ENCODE measurements at places on chromosomes 13 and 19.

DNA sequence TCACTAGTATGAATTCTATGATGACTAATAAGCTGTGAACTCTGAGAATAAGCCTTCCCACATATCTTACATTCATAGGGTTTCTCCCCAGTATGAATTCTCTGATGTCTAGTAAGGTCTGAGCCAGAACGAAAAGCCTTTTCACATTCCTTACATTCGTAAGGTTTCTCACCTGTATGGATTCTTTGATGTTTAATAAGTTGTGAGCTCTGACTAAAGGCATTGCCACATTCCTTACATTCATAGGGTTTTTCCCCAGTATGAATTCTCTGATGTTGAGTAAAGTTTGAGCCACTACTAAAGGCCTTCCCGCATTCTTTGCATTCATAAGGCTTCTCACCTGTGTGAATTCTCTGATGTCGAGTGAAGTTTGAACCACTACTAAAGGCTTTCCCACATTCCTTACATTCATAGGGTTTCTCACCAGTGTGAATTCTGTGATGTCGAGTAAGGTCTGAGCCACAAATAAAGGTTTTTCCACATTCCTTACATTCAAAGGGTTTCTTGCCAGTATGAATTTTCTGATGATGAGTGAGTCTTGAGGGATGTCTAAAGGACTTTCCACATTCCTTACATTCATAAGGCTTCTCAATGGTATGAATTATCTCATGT, 30.7 kb upstream of the ZFP82 start:
- no peak for DNase-seq

GRCh38 chr13:105991622-105992277, 543.7 kb downstream of the EFNB2 start:
- no peak for DNase-seq

GRCh38 chr13:89980896-89981295, 1366.6 kb upstream of the MIR17HG start:
- no peak for DNase-seq

- no peak for DNase-seq
Observed at GRCh38 chr13:41621716-41622431, 164.5 kb downstream of the RGCC start.

- DNase-seq, result no peak
Observed at GRCh38 chr19:41377977-41378709, 1.8 kb downstream of the TMEM91 start.

- no peak for DNase-seq
Observed at GRCh38 chr19:32349724-32350470, 4.5 kb downstream of the ZNF507 start.

GRCh38 chr13:114338959-114339358, 24.7 kb downstream of the CHAMP1 start:
- no peak for DNase-seq

DNA sequence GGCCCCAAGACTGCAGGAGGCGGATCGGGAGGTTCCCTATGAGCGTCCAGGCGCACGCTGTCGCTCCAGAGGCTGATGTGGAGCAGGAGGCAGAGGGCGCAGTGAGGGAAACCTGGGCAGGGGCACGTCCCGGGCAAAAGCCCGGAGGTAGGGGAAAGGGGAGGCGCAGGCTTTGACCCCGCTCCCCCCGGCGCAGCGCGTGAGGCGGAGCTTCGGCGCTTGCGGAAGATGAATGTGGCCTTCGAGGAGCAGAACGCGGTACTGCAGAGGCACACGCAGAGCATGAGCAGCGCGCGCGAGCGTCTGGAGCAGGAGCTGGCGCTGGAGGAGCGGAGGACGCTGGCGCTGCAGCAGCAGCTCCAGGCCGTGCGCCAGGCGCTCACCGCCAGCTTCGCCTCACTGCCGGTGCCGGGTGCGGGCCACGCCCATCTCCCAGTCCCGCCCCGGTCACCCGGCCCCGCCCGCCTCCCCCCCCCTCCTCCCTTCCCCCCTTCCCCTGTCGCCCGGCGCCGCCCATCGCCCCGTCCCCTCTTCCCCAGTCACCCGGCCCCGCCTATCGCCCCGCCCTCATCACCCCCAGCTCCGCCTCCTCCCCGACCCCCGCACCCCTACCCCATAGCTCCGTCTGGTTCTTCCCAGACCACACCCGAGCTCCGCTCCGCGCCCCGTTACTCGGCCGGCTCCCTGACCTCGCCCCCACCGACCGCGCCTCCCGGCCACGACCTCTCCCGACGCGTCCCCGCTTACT, 4.1 kb downstream of the HMG20B start:
- no peak for DNase-seq

DNA sequence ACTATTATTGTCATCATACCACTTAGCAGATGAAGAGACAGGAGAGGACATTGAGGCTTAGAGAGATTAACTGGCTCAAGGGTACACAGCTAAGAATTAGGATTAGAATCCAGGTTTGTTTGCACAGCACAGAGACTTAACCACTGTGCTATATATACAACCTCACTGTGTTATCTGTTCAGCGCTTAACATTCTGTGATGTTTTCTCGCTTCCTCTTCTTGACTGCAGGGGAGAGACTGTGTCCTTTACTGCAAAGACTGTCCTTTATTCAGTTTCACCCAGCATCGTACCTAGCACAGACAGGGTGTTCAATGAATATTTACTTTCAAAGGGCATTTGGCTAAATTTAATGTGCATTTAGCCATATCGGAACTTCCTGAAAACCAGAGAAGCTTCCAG, 54.9 kb upstream of the PCDH8 start:
- no peak for DNase-seq

DNA sequence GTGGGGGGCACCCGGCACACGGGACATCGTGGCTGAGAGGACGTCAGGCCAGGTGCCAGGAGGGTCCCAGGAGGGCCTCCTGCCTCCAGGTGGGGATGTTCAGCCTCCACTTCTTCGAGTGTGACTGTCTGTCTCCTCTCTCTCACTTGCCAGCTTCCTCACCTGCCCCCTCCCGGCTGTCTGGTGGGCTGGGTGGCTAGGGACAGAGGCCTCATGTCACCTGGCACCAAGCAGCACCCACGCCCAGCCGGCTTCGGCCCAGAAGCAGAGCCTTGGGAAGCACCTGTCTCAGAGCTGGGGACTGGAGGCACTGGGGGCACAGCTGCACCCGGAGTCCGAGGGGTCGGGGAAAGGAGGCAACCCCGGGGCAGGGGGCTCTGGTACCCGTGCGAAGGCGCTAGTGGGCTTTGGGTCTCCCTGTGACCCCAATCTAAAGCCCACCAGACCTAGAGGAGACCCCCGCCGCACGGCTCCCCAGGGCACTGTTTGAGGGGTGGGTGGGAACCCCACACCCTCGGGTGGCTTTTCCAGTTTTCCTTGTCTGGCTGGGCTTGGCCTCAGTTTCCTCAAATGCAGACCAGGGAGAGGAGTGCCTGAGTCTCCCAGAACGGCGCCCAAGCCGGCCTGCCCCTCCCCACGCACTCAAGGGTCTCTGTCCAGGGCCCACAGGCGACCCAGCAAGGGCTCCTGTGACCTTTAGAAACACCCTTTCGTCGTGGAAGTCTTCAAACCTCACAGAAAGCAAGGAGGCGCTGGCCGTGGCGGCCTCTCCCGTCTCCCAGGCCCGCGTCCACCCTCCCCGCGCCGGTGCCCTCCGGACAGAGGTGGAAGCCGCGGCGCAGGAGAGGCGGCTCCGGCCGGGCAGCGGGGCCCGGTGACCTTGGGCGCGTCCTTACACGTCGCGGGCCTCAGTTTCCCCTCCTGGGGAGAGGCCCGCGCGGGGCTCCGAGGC, 664 bp upstream of the HCN2 start:
- DNase-seq, result no peak

DNA sequence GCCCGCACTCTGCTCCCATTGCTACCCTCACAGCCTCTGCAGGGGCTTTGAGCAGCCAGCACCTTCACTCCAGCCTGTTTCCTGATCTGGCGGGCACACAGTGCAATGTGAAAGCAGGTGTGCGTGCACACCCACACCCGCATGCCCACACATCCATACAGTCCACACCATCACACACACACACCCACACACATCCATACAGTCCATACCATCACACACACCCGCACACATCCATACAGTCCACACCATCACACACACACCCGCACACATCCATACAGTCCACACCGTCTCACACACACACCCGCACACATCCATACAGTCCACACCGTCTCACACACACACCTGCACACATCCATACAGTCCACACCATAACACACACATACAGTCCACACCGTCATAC, 28.0 kb downstream of the PIAS4 start:
- no peak for DNase-seq

DNA sequence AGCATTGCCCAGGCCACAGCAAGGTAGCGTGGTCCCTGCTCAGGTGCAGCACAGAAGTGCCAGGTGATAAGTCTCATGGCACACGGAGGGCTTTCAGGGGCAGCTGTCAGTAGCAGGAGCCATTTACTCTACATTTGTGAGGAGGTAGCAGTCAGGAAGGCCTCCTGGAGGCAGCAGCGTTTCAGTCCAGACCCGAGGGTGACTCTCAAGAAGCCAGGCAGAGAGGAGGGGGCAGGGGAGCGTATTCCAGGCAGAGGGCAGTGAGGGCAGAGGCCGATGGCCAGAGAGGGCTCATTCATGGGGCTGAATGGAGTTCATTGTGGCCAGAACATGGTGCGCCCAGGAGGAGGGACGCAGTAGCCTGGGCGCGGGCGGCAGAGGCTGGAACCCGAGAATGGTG, 8.9 kb downstream of the PIAS4 start:
- DNase-seq, result no peak

GRCh38 chr13:111474136-111475002, 153.9 kb downstream of the TEX29 start:
- DNase-seq, result no peak

DNA sequence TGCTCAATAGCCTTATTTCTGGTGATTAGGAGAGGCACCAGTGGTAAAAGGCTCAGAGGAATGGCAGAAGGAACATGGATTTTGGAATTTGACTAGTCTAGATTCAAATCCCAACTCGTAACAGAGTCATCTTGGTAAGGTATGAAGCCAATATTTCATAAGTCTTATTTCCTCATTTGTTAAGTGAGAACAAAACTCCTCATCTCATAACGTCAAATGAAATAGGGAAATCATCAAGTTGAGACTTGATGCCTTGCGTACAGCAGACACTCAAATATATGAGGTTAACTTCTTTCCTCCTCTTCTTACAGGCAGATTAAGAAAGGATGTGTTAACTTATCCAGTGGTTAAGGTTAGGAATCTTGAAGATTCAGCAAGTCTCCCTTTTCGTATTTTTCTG, 189.2 kb downstream of the DLEU7 start:
- no peak for DNase-seq

GRCh38 chr13:112062072-112062567, 4.8 kb upstream of the SOX1 start:
- no peak for DNase-seq

- no peak for DNase-seq
Observed at GRCh38 chr13:106350208-106350607, 185.3 kb downstream of the EFNB2 start.

GRCh38 chr13:76024151-76024550, 388.0 kb downstream of the LMO7 start:
- DNase-seq, result no peak
